ENCODE measurements at places on chromosomes 5 and 9.
A peak's percentile ranks its signal among the peaks of the same experiment; 100 is the strongest.

GRCh38 chr9:128061275-128061960 is 5.7 kb downstream of the NAIF1 start:
- no peak for DNase-seq

DNA sequence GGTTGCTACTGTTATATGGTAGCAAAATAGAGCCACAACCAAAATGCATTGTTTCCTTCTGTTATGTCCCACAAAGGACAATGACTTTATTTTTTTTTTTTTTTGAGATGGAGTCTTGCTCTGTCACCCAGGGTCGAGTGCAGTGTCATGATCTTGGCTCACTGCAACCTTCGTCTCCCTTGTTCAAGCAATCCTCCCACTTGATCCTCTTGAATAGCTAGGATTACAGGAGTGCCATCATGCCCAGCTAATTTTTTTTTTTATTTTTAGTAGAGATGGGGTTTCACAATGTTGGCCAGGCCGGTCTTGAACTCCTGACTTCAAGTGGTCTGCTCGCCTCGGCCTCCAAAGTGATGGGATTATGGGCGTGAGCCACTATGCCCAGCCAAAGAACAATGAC is 527.7 kb upstream of the SGCD start:
- no peak for DNase-seq

- DNase-seq = no peak
Observed at GRCh38 chr9:82082563-82082962, 94.0 kb downstream of the SPATA31D1 start.

DNA sequence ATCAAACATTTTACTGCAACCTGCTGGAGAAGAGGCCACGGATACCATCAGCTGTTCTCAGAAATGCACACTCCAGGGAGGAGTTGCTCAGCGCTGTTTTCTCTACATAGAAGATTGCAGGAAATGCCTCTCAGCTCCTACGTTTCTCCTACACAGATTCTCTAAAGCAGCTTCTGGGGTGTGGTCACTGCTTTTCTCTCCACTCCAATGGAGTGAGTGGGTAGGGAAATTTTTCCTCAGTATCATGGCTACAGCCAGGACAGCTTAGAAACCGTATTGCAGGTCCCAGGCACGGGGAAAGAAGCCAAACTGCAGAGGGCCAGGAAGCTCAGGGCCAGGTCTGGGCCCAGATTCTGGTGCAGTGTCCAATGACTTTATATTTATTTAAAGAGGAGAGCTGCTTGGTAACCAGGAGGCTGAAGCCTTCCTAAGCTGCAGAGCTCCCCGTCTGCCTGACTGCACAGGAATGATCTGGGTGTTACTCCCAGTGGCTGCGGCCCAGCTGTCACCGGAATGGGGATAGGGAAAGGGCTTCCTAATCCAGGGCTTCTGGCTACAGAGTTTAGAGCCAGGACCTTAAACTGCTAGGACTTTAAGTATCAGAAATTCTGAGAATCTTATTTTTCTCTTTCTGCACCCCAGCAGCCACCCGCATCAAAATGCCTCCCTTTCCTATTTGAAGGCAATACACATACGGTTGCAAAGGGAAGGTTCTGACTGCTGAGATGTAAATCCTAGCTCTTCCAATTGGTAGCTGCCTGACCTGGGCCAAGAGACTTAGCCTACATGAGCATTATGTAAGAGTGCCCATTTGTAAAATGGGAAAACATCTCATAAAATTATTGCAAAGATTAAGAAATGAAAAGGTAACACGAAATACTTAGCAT is 1.4 kb upstream of the SPTAN1 start:
- DNase-seq = no peak

- no peak for DNase-seq
Observed at GRCh38 chr5:39518516-39518915, 93.7 kb upstream of the DAB2 start.

DNA sequence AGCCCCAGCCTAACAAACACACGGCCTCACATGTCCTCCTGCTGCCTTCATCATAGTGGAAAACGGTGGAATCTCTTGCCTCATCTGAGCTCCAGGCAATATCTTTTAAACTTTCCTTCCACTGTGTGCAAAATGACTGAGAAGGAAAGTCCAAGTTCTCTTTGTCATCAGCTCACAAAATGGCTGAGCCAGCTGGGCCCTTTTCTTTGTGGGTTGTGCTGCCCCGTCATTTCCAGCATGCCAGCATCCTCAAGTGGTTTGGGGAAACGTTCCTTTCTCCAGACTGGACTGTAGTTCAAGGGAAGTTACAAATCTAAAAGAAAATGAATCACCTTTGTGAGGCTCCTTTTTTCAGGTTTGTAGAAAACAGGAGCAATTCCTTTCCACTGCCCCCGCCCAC is 171.1 kb upstream of the FSTL4 start:
- no peak for DNase-seq

- DNase-seq = no peak
Observed at GRCh38 chr5:139457653-139458306, 4.8 kb downstream of the ECSCR start.

GRCh38 chr5:15238006-15238405 is 262.0 kb upstream of the FBXL7 start:
- DNase-seq = no peak

DNA sequence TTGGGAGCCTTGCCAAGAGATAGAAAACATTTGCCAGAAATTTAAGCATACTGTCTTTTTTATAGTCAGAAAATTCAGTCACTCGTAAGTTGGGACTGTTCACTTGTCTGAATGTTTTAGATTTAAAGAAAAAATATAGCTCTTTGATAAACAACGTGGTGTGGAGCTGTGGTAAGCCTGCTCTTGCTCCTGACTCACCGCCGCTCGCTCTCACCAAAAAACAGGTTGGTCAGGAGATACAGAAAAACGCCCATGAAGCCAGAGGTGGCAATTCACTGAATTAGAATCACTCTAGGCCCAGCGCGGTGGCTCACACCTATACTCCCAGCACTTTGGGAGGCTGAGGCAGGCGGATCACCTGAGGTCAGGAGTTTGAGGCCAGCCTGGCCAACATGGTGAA is 6.2 kb downstream of the LNPEP start:
- no peak for DNase-seq

- DNase-seq = no peak
Observed at GRCh38 chr9:126122901-126123616, 203.6 kb upstream of the MVB12B start.

- DNase-seq = no peak
Observed at GRCh38 chr9:114319147-114319546, 3.8 kb upstream of the ORM1 start.

- no peak for DNase-seq
Observed at GRCh38 chr5:159441441-159441840, 111.2 kb upstream of the IL12B start.

GRCh38 chr5:150613991-150614660 is 26.3 kb upstream of the SYNPO start:
- DNase-seq = no peak

- DNase-seq = no peak
Observed at GRCh38 chr5:74626386-74627222, 13.9 kb downstream of the ENC1 start.

DNA sequence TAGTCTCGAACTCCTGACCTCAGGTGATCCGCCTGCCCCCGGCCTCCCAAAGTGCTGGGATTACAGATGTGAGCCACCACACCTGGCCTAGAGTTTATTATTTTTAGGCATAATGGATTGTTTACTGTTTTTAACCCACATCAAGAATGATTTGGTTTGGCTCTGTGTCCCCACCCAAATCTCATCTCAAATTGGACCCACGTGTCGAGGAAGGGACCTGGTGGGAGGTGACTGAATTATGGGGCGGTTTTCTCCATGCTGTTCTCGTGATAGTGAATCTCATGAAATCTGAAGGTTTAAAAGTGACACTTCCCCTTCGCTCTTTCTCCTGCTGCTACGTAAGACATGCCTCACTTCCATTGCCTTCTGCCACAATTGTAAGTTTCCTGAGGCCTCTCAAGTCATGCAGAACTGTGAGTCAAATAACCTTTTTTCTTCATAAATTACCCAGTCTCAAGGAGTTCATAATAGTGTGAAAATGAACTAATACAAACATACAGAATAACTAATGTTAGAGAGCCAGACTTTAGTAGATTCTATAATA is 88.2 kb downstream of the RICTOR start:
- DNase-seq = no peak

DNA sequence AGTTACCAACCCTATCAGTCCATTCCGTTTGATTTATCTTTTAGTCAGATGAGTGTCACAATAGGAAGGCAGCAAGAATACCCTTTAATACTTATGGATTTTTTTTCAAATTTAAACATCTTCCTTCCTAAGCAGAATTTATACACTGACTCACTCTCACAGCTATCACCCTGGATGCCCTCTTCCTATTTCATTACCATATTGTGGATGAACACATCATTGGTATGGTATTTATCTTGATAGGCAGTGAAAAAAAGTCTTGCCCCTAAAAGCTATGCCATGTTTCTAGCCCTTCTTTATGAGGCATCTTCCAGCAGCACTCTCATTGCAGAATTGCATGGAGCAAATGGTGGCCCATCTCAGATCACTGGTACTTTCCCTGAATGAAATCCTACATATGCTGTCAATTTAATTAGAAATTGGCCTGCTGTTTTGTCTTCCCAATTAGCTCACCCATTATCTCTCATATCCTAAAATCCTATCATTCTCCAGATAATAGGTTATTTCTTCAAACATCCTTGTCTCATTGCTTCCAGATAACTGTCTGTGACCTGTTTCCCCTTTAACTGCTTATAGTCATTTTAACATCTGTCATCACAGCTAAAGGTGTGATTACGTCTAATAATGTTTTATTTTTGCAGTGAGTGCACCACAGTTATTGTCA is 433.5 kb upstream of the POU5F2 start:
- no peak for DNase-seq

- no peak for DNase-seq
Observed at GRCh38 chr5:63155310-63155631, 576.7 kb downstream of the LRRC70 start.

GRCh38 chr9:136902259-136902821 is 16.0 kb downstream of the TRAF2 start:
- peak; percentile 90 for DNase-seq

GRCh38 chr5:138177941-138178515 is 402 bp downstream of the BRD8 start:
- DNase-seq = peak; percentile 35

- no peak for DNase-seq
Observed at GRCh38 chr5:112396430-112396829, 22.6 kb downstream of the EPB41L4A start.

DNA sequence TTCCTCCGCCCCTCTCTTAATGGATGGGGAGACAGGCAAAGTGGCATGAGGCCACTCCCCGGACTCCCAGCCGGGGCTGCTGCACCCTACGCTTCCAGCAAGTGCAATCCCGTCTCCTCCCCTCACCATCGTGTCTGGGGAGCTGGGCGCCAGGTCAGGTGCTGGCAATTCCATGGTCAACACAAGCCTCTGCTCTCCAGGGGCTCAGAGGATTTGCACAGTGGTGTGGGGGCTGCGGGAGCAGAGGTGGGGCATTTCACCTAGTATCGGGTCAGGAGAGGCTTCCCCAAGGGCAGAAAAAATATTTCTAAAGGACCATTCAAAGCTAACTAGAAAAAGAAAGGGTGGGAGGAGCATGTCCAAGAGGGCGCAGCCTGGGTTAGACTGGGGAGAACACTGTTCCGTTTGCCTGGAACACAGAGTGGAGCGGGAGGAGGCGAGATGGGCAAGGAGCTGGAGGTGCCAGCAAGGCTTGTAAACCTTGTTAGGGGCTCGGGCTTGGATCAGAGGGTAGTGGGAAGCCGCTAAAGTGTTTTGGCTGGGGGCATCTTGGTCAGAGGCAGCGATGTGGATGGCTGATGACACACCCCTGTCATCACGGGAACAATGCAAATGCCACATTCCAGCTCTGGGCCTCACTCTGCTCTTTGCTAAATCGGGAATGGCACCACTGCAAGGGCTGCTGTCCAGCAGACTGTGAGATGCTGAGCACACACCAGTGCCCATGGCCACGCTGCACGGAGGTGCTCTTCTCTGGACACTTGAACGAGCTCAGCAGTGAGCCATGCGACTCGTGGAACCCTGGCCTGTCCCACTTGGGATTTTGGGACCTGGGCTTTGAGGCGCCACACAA is 191.7 kb downstream of the CDK5RAP2 start:
- DNase-seq = no peak

GRCh38 chr5:38453506-38453905 is 102.9 kb downstream of the LIFR start:
- DNase-seq = peak; percentile 73

- DNase-seq = no peak
Observed at GRCh38 chr9:86321373-86321772, 32.8 kb downstream of the TUT7 start.

- DNase-seq = no peak
Observed at GRCh38 chr9:126430124-126430523, 103.5 kb downstream of the MVB12B start.

DNA sequence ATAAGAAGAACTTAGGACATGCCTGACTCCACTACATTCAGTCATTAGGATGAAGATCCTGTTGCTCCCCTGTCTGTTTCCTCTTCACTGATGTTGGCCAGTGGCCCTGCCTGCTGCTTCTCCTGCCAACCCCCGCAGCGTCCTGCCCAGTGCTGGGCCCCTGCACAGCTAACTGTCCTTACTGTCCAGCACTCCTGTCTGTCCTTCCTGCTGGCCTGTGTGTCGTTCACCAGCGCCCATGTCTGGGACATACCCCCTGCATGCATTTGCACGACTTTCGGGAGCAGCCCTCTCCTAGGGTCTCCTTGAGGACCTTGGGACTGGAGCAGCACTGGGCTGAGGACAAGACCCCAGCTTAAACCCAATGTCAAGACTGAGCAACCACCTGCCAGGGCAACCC is 547.6 kb downstream of the BNC2 start:
- DNase-seq = no peak

- peak; percentile 5 for DNase-seq
Observed at GRCh38 chr5:173689737-173690360, 73.4 kb upstream of the BOD1 start.

GRCh38 chr9:33919276-33919897 is 102.4 kb downstream of the UBE2R2 start:
- no peak for DNase-seq

GRCh38 chr5:161421067-161421466 is 125.5 kb downstream of the GABRB2 start:
- DNase-seq = no peak

GRCh38 chr5:40678026-40678425 is 1.7 kb upstream of the PTGER4 start:
- peak; percentile 61 for DNase-seq

- no peak for DNase-seq
Observed at GRCh38 chr5:23072179-23072578, 219.0 kb upstream of the CDH12 start.

Measured in CD4-positive, alpha-beta T cell treated with Interleukin-21 for 1 hour (primary cell).